ENCODE measurements at places on chromosomes 16 and 17. TPM values are rescaled to one million over a fixed set of nuclear protein-coding genes. Genes with fewer than 3 reads are reported as not detected.

The CTRB2 gene
- not detected for total RNA-seq

The STAT5A gene
- 29.3 TPM for total RNA-seq

The SLC47A1 gene
- total RNA-seq, result 5.5 TPM

The PYY gene
- total RNA-seq, result not detected

The SIAH1 gene
- total RNA-seq, result 21.9 TPM

The EFNB3 gene
- 3.1 TPM for total RNA-seq

- no peaks in the 10 kb centered on the region for H3K36me3 ChIP-seq
- no peak overlapping the region for H3K27ac ChIP-seq
- no peak overlapping the region for H3K4me3 ChIP-seq
- no peaks in the 10 kb centered on the region for H3K4me1 ChIP-seq
Observed at GRCh38 chr16:69143116-69143515, 10.7 kb downstream of the UTP4 start.

- peaks cover 20% of the 10 kb centered on the region for H3K27me3 ChIP-seq
- no peak for DNase-seq
- H3K27ac ChIP-seq, result peak overlapping the region; percentile 90
- H3K4me3 ChIP-seq, result no peak overlapping the region
- no peaks in the 10 kb centered on the region for H3K36me3 ChIP-seq
Observed at GRCh38 chr17:1494203-1494602, 1.7 kb upstream of the MYO1C start.

DNA sequence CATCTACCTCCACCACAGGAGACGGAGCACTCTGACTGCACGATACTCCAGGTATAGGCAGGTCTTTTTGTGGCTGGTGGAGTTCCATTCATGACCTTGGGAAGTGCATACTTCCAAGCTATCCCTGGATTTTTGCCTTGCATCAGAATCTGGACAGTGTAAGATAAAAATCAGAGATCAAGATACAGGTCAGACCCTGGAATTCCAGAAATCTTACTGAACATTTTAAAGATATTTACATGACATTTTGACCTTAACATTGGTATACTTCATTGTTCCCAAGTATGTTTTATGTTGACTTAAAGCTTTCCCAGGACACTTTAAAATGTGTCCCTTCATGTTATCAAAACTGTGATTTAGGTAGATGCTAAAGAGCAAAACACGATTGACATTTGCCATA is 101.0 kb downstream of the SYCE1L start:
- no peak for DNase-seq
- H3K27me3 ChIP-seq, result no peaks in the 10 kb centered on the region
- H3K36me3 ChIP-seq, result no peaks in the 10 kb centered on the region
- H3K27ac ChIP-seq, result no peak overlapping the region
- no peaks in the 10 kb centered on the region for H3K4me1 ChIP-seq
- H3K4me3 ChIP-seq, result no peak overlapping the region

- DNase-seq, result no peak
- H3K36me3 ChIP-seq, result no peaks in the 10 kb centered on the region
- no peaks in the 10 kb centered on the region for H3K4me1 ChIP-seq
- no peaks in the 10 kb centered on the region for H3K27me3 ChIP-seq
- H3K27ac ChIP-seq, result no peak overlapping the region
Observed at GRCh38 chr17:73757420-73757819, 113.2 kb upstream of the SDK2 start.

DNA sequence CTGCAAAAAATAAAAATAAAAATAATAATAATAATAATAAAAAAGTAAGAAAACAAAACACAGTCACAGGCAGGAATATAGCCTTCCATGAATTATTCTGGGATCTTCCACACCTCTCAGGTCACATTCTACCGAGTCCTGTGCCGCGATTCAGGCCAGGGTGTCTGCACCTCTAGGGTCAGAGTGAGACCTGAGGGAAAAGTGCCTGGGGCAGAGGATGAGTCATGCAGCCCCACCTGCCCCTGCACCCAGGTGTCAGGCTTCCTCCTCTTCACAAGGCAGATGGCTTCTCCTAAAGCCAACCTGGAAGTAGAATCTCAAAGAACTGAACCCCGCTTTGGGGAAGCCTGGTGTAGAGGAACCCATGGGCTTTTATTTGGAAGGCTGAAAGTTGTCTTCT is 283.7 kb downstream of the CPPED1 start:
- no peaks in the 10 kb centered on the region for H3K4me1 ChIP-seq
- H3K36me3 ChIP-seq, result no peaks in the 10 kb centered on the region
- DNase-seq, result no peak
- no peak overlapping the region for H3K4me3 ChIP-seq

DNA sequence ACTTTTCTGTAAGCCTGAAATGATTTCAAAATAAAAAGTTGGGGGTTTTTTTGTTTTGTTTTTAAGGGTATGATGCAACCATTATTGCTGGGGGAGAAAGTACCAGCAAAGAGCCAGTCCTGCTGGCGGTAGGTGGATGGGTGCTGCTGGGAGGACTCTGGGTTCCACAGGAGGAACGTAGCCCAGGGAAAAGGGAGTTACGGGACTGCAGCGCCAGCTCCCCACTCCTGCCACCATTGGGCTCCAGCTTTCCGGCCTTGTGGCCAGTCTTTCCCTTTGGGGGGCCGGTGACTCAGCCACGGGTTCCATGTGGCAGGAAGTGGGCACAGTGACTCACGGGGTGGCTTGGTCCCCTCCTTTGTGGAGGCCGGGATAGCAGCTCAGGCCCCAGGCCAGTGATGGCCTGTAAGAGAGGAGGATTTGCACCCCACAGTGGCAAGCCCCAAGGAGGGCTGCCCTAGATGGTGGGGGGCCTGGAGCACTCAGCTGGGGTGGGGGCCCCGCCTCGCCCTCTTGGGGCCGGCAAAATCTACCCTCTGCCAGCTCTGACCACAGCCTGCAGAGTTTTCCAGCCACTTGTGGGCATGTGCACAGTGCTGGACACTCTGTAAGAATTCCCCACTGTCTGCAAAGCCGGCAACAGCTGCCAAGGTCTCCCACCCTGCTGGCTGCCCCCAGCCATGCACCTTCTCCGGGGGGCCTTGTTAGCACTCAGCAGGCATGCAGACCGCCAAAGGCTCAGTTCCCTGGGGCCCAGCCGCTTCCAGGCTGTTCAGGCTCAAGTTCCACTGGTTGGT is 30.4 kb downstream of the SOCS3 start:
- peaks cover 69% of the 10 kb centered on the region for H3K4me1 ChIP-seq
- H3K27me3 ChIP-seq, result no peaks in the 10 kb centered on the region
- DNase-seq, result no peak
- H3K36me3 ChIP-seq, result no peaks in the 10 kb centered on the region
- H3K27ac ChIP-seq, result peak overlapping the region; percentile 48

DNA sequence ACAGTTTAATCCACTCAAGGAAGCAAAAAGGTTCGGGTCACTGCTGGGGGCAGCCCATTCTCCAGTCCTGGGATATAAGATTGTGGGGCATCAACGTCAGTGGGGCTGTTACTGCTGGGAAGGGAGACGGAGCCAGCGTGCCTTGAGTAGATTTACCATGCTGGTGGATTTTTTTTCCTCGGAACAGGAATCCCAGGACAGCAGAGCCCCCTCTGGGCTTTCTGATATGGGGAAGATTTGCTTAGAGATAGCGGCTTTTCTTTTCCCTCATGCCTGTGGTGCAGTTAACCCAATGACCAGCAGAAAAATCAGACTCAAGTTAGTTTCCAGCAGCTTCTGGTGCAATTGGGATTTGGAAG is 35.4 kb downstream of the WSCD1 start:
- DNase-seq, result no peak
- no peaks in the 10 kb centered on the region for H3K36me3 ChIP-seq
- H3K4me1 ChIP-seq, result no peaks in the 10 kb centered on the region
- H3K4me3 ChIP-seq, result no peak overlapping the region

GRCh38 chr16:87829988-87830672 is 39.2 kb downstream of the SLC7A5 start:
- peak; percentile 52 for DNase-seq
- H3K4me3 ChIP-seq, result no peak overlapping the region
- peaks cover 8% of the 10 kb centered on the region for H3K27me3 ChIP-seq
- no peak overlapping the region for H3K27ac ChIP-seq
- H3K36me3 ChIP-seq, result peaks cover 49% of the 10 kb centered on the region
- H3K4me1 ChIP-seq, result no peaks in the 10 kb centered on the region

DNA sequence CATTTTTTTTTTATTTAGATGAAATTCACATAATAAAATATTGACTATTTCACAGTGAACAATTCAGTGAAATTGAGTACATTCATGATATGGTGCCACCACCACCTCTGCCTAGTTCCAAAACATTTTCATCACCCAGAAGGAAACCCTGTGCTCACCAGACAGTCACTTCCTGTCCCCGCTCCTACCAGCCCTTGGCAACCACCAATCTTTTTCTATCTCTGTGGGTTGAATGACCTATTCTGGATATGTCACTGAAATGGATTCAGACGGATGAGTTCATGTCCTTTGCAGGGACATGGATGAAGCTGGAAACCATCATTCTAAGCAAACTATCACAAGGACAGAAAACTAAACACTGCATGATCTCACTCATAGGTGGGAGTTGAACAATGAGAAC is 40.5 kb downstream of the ATP2C2 start:
- DNase-seq, result no peak
- no peak overlapping the region for H3K4me3 ChIP-seq
- H3K4me1 ChIP-seq, result no peaks in the 10 kb centered on the region

GRCh38 chr16:2500918-2501750 is 12.6 kb upstream of the ATP6V0C start:
- no peak overlapping the region for H3K27ac ChIP-seq
- H3K4me1 ChIP-seq, result peaks cover 14% of the 10 kb centered on the region
- no peaks in the 10 kb centered on the region for H3K36me3 ChIP-seq
- H3K27me3 ChIP-seq, result no peaks in the 10 kb centered on the region
- peak; percentile 92 for DNase-seq

- no peak for DNase-seq
- H3K27ac ChIP-seq, result peak overlapping the region; percentile 48
- peaks cover 11% of the 10 kb centered on the region for H3K27me3 ChIP-seq
- H3K4me1 ChIP-seq, result no peaks in the 10 kb centered on the region
Observed at GRCh38 chr17:8954339-8954738, 11.2 kb downstream of the PIK3R5 start.

Measured in left lung (tissue), 14 donors.